GM04504 (cell line): ENCODE measurements at places on chromosomes 12 and 14.

GRCh38 chr14:92684801-92685560 lies 63.4 kb downstream of the LGMN start:
- DNase-seq, result no peak

DNA sequence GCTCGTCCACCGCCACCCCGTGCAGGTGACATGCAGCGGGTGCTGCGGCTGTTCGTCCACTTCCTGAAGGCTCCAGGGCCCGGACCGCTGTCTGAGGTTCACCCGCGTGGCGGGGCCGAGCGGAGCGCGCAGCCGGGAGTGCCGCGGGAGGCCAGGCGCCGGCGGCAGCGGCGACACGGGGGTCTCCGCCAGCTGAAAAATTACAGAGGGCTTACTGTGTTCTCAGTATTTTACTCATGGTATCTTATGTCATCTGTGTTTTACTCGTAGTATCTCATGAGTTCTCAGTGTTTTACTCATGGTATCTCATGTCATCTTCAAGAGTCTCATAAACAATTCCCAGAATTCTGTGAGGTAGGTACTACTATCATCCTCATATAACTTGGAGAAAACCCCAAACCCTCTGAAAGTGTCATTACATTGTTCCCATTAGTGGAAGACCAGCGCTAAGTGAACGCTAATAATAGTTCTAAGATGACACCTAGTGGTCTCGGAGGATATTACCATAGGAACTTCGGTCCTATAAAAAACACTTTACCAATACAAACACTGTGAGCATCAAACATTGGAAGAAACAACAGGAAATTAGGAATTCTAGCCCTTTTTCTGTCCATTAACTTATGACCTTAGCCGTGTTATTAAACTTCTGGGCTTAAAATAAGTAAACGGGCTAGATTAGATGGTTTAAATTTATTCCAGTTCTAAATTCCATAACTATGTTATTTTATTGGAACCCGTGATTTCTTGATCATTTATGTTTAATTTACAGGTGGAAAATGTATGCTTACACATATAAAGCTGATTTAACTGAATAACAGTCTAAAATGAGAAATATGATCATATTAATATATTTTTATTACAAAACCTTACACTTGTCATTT lies 32.4 kb downstream of the AK7 start:
- peak; percentile 42 for DNase-seq

DNA sequence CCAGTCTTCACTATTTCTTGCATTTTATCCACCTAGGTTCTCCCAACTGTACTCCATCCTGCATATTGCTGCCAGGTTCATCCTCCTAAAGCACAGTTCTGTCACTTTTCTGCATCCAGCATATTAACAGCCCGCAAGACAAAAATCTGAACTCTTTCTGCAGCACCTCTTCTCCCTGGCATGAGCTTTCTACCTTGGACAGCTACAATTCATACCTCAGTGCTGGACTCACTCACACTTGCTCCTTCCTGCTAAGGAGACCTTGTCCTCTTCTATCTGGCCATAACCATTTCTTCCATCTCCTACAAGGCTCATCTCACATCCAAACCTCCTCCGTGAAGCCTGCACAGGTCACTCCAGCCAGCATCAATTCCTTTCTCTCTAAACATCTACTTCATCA lies 170.1 kb upstream of the GRIP1 start:
- no peak for DNase-seq

DNA sequence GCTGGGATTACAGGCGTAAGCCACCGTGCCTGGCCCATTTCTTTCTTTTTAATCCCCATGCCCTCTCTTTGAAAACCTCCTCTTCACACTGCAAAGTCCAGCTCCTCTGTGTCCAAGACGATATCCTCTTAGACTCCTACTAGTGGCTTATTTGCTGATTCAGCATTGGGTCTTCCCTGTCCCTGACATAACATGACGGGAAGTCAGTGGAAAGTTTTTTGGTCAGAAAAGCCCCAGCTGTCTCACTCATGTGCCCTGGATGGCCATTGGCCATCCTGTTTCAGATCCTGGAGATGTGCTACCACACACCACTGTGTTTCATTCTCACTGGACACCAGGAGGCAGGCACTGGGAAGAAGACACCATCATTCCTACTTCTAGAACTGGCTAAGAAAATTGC lies 102.6 kb upstream of the MED13L start:
- DNase-seq, result no peak

- no peak for DNase-seq
Measured at GRCh38 chr12:47947341-47947740, 16.1 kb upstream of the TMEM106C start.

GRCh38 chr12:56315249-56315621 lies 553 bp downstream of the CNPY2 start:
- DNase-seq, result no peak

DNA sequence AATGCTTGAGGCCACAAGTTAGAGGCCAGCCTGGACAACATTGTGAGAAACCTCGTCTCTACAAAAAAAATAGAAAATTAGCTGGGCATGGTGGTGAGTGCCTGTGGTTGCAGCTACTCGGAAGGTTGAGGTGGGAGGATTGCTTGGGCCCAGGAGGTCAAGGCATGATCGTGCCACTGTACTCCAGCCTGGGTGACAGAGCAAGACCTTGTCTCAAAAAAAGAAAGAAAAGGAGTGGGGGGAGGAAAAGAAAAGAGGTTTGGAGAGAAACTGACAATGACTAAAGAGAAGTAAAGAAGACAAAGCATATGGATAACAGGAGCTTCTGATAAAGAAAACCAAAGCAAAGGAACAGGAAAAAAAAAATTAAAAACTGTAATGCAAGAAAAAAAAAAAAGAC lies 37.4 kb upstream of the SELPLG start:
- no peak for DNase-seq

DNA sequence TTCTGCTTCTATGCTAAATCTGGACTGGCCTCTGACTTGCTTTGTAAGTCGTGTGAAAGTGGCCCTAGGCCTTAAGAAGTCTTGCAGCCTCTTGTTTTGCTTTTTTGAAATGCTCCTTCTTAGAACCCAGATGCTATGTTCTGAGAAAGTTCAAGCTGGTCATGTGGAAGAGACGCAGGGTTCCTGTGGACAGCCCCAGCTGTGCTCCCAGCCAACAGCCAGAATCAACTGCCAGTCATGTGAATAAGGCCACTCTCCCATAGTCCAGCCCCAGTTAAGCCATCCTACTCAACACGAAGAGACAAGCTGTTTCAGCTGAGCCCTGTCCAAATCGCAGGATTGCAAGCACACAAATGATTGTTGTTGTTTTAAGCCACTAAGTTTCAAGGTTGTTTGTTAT lies 37.3 kb upstream of the TBPL2 start:
- DNase-seq, result no peak

- DNase-seq, result no peak
Measured at GRCh38 chr12:64946132-64946829, 121.8 kb downstream of the TBC1D30 start.

- no peak for DNase-seq
Measured at GRCh38 chr12:6771509-6772330, 600 bp upstream of the LAG3 start.

DNA sequence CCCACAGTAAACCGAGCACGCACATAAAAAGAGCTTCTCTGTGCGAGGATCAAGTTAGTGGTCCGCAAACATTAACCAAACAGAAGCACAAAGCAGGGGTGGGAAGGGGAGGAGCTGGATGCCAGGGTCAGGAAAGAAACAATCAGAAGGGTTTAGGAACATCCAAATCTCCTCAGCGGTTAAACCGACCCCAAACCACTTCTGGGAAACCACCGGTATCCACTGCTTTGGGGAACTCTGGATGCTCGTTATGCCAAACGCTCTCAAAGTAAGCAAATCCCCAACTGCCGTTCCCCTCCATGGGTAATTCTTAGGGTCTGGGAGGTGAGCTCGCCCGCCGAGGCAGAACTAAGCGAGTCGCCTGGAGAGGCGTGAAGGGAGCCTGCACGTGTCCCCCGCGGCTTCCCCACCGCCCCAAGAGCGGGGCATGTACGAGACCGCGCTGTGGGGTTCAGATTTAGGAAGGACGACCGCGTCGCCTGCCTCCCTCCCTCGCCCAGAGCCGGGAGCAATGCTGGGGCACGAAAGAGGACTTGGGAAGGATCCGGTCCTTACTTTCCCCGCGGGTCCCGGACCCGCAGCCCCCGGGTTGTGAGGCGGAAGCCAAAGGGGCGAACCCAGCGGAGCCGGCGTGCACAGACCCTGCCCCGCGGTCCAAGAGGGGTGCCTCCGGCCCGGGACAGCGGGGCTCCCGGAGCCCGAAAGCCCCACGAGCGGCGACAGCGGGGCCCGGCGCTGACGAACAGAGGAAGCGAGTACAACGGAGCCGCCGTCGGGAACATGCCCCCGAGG lies 711 bp downstream of the SBNO1 start:
- no peak for DNase-seq

GRCh38 chr12:21659383-21659782 lies 1.7 kb upstream of the LDHB start:
- DNase-seq, result no peak

- DNase-seq, result no peak
Measured at GRCh38 chr12:94674051-94674451, 23.7 kb upstream of the TMCC3 start.

DNA sequence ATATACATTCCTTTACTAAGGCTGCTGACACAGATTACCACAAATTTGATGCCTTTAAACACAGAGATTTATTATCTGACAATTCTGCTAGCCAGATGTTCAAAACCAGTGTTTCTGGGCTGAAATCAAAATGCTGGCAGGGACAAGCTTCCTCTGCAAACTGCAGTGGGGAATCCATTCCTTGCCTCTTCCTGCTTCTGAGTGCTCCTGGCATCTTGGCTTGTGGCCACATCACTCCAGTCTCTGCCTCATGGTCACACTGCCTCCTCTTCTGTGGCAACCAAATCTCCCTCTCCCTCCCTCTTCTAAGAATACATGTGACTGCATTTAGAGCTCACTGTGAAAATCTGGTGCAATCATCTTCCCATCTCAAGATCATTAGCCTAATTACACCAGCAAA lies 235.7 kb downstream of the TTC8 start:
- DNase-seq, result no peak

- no peak for DNase-seq
Measured at GRCh38 chr14:48568688-48569087, 893.3 kb upstream of the MDGA2 start.

GRCh38 chr12:40801861-40802260 lies 109.6 kb downstream of the CNTN1 start:
- DNase-seq, result no peak

- no peak for DNase-seq
Measured at GRCh38 chr12:3775385-3776035, 22.6 kb upstream of the CRACR2A start.

GRCh38 chr12:24537083-24537860 lies 411.6 kb downstream of the BCAT1 start:
- DNase-seq, result no peak

- DNase-seq, result peak; percentile 69
Measured at GRCh38 chr12:64042911-64043310, 179.2 kb downstream of the KICS2 start.

- no peak for DNase-seq
Measured at GRCh38 chr12:52172956-52173355, 18.9 kb downstream of the KRT80 start.

- no peak for DNase-seq
Measured at GRCh38 chr14:42299692-42300091, 693.0 kb downstream of the LRFN5 start.

DNA sequence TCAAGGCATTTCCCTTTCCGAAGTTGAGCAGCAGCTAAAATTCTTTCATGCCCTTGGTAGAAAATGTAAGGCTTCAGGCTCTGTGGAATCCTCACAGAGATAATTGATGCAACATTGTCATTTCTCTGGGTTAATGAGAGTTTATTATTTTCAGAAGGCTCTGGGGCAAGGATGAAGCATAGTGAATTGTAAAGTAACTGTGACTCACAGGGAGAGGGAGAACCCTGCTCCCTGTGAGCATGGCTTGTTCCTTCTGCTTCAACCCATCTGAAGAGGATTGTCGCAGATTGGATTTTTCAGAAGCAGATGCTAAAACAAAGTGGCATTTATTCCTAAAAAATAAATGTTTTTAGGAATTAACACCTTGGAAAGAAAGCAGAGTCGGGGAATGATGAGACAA lies 41.2 kb downstream of the APOBEC1 start:
- no peak for DNase-seq

GRCh38 chr14:88137327-88137726 lies 132.4 kb downstream of the GPR65 start:
- DNase-seq, result no peak

- no peak for DNase-seq
Measured at GRCh38 chr12:65827827-65828231, 3.5 kb downstream of the HMGA2 start.

- DNase-seq, result peak; percentile 32
Measured at GRCh38 chr12:2338991-2339431, 286.2 kb downstream of the CACNA1C start.

GRCh38 chr12:22333186-22333712 lies 1.3 kb downstream of the ST8SIA1 start:
- no peak for DNase-seq

DNA sequence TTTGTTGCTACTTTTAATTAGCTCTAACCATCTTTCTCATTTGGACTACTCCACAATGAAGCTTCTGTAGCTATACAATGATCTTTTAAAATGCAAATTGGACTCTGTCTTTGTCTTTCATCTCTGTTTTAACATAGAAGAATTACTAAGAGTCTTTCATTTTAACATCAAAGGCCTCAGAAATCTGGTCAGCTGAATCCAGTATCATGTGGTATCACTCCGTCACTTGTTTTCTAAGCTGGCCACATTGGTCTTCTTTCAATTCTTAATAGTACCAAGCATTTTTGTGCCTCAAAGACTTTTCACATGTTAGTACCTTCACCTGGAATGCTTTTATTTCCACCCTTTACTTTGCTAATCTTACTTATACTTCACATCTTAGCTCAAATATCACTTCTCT lies 95.5 kb upstream of the SLC16A7 start:
- DNase-seq, result no peak

DNA sequence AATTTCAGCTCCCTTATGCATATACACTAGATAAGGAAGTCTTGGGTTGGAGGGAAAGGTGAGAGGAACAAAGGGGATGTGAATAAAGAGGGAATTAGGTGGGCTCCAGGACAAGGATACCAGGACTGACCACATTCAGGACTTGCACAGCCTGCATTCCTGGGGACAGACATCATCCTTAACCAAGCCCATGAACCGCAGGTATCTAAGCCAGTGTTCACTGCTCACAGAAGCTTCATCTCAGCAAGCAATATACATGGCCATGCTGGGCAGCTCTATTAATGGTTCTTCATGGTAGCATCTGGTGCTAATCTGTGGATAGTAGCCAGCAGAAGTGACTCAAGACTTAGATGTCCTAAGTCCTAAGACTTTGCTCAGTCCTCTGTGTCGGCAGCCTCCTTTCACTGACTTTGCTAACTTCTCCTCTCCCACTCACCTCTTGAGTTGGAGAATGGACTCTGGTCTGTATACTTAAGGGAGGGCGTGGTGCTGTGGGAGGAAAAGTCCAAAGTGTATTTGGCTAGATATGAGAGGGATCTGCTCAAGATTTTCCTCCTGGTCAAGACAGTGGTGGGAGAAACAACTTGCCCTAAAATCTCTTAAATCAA lies 136.1 kb downstream of the ASCL1 start:
- DNase-seq, result no peak

- no peak for DNase-seq
Measured at GRCh38 chr12:28787151-28787550, 361.9 kb upstream of the FAR2 start.
